Peyer's patch (tissue), 4 donors: ENCODE measurements at places on chromosomes 6 and 20. TPM values are rescaled to one million over a fixed set of nuclear protein-coding genes. Genes with fewer than 3 reads are reported as not detected.

MYBL2 gene
- 1.5 TPM for total RNA-seq

- DNase-seq, result no peak
Measured at GRCh38 chr20:55159230-55159629, 683.8 kb downstream of the DOK5 start.

- no peak for DNase-seq
Measured at GRCh38 chr20:58587467-58587866, 63.6 kb upstream of the STX16 start.

DNA sequence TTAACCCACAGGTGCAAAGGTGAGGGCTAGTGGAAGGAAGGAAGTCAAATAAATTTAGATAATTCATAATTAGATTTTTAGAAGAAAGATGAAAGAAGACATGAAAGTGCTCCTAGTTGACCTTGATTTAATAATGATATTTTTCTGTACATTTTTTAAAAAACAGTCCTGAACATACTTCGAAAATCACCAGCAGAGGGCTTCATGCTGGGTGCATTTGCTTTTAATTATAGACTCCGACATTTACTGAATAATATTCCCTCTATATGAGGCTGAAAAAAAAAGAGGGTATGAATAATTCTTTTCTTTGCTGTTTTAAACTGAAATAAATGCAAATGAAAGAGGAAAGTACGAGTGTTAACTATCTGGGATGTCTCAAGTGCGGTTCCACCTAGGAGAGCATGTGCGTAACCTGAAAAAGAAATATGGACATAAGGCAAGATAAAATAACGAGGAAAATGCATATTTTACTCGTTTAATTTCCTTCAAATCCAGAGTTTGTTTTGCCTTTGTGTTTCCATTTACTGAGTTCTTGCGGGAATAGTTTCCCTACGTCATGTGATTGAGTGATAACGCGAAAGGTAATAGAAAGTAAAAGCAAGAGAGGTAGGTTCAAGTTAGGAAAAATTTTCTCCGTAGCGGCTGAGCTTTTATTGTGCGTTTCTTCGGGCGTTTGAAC, 3.1 kb upstream of the TFAP2B start:
- DNase-seq, result no peak

- DNase-seq, result no peak
Measured at GRCh38 chr6:104795363-104795762, 64.4 kb downstream of the HACE1 start.

DNA sequence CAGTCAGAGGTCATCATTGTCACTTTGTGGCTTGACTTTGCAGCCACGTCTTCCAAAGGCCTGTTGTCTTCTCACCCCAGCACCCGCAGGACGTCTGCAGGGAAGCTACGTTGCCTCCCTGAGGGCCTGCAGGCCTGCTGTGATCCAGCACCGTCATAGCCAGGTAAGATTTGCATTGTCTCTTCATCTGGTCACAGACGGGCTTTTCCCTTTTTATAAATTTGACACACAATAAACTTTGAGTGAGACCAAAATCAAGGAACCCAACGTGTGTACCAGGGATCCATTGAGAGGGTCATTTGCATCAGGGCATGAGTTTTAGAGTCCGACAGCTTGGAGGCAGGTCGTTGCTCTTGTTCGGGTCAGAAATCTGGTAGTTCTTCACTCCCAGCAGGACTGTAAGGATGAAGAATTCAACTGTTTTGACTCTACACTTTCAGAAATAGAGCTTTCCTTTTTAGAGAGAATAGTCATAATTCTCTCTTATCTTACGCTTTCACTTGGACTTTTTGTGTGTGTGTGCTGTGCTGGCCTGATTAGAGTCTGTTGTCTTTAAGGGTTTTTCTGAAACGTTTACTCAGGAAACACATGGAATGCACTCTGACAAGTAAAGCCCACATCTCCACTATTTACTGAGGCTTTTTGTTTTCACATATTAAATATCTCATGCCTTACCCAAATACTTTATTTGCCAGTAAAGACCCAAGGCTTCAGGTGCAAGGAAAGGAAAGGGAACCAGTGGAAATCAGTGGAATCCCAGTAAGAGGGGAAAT, 177.2 kb upstream of the TAB2 start:
- DNase-seq, result peak; percentile 67

DNA sequence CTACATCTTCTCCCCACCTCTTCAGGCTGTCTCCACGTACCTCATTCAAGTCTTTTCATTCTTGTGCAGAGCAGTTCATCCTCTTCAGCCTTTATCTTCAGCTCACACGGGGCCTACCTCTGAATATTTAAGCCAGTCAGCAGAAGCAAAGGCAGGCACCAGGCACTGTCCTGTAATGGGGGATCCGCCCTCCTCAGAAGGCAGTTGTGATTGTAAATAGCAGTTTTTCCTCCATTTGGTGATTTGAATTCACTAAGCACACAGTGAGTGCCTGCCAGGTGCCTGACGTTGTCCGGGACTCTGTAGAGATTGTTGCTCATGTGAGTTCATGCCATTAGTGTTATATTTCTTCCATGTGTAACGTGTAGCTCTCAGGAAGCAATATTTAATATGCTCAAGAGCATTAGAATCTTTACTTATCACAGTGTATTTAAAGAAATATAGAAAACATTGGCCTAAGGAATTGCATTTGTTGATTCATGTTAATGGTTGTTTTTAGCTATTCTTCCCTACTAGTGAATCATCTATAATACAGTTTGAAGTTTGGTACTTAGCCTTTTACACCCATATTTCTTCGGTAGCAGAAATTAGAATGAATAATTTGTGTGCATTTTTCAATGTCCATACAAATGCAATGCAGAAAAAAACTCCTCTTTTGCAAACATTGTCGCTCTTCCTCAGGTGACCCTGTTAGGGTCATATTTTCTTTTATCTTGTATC, 17.9 kb downstream of the BPHL start:
- no peak for DNase-seq

DNA sequence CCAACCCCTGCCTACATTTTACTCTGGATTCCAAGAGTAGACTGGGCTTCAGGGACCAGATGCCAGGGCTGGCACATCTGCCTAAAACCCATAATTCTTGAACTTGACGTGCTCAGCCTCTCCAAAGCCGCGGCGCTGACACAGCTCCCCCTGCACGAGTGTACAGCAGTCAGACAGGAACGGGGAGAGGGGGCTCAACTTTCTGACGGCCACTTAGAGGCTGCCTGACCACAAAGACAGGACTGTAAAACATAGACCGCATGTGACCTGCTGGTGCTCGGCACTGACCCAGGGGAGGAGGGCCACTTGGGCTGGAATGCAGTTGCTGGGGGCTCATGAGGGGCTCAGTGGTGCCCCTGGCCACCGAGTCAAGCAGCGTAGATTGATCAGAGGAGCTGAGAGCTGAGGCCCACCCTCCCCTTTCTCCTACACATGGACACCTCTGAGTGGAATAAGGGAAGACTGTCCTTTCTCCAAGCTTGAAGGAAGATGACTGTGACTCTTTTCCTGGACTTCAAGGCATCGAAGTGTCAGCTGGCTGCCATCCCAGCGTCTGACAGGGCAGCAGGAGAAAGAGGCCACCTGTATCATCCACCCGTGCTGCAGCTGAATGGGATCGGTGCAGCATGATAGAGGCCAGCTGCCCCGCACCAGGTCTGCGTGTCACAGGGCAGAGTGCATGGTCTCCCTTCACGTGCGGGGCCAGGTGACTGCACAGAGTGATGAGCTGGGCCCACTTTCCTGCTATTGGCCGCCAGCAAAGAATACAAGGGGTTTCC, 171.3 kb upstream of the AGPAT4 start:
- no peak for DNase-seq

- no peak for DNase-seq
Measured at GRCh38 chr6:108080010-108080780, 5.7 kb upstream of the OSTM1 start.

- DNase-seq, result no peak
Measured at GRCh38 chr6:85494547-85495536, 45.0 kb downstream of the NT5E start.
